Kasumi-1 (cell line): ENCODE measurements at places on chromosomes 16 and 17.

GRCh38 chr16:20049831-20050230, 23.9 kb downstream of the GPR139 start:
- no peak for DNase-seq

DNA sequence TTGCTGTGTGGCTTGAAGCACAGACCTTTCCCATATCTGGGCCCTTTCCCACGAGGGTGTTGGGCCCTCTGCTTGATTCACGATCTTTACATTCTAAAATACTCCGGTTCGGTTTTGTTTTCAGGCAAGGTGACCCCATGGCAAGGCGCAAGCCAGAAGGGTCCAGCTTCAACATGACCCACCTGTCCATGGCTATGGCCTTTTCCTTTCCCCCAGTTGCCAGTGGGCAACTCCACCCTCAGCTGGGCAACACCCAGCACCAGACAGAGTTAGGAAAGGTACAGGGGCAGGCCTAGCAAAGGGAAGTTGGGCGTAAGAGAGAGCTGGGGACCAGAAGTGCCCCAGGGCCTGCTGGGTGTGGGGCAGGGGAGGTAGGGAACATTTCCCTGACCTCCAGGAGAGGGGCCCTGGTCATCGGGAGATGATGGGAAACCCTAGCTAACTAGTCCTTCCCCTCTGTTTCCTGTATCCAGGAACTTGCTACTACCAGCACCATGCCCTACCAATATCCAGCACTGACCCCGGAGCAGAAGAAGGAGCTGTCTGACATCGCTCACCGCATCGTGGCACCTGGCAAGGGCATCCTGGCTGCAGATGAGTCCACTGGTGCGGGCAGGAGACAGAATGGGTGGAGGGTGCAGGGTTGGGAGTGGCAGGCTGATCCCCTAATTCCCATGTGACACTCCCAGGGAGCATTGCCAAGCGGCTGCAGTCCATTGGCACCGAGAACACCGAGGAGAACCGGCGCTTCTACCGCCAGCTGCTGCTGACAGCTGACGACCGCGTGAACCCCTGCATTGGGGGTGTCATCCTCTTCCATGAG, 1.4 kb downstream of the ALDOA start:
- DNase-seq: no peak

DNA sequence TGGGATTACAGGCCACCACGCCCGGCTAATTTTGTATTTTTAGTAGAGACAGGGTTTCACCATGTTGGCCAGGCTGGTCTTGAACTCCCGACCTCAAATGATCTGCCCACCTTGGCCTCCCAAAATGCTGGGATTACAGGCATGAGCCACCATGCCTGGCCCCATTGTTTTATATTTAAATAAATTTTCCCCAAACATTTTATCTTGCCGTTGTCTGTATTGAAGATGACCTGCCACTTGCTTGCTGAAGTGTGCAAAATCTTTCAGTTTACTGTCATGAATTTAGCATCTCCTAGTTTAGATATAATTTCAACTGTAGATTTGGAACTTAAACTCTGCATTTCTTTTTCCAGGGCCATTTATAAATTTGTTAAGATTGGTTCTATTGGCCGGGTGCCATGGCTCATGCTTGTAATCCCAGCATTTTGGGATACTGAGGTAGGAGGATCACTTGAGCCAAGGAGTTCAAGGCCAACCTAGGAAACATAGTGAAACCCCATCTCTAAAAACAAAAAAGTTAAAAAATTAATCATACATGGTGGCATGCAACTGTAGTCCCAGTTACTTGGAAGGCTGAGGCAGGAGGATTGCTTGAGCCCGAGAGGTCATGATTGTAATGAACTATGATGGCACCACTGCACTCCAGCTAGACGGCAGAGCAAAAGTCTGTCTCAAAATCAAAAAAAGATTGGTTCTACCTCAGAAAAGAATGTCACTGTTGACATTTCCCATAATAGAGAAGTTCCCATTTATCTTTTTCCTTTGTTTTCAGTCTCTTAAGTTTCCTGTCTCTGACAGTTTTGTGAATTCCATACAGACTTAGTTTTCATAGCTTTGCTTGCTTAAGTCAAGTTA, 84.4 kb downstream of the VMP1 start:
- no peak for DNase-seq

GRCh38 chr16:78289844-78290277, 190.4 kb downstream of the WWOX start:
- DNase-seq: no peak

DNA sequence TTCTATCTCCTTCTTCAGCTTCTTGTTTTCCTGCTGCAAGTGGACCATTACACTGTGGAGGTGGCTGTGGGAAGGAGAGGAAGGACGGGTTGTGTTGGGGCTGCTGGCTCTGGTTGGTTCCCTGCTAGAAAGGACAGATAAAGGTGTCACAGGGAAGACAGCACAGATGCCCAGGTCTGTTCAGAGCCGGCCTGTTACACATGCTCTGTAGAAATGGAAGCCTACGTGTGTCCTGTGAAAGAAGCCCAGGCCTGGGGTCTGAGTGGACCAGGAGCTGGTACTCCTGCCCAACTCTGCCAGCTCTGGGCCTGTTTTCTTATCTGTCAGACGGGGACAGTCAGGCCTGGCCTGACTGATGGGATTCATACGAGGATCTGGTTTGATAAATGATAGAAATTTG, 26.4 kb downstream of the DHX38 start:
- DNase-seq: no peak

- DNase-seq: no peak
These were observed 185.5 kb upstream of the SOX9 start for GRCh38 chr17:71935341-71935740.

DNA sequence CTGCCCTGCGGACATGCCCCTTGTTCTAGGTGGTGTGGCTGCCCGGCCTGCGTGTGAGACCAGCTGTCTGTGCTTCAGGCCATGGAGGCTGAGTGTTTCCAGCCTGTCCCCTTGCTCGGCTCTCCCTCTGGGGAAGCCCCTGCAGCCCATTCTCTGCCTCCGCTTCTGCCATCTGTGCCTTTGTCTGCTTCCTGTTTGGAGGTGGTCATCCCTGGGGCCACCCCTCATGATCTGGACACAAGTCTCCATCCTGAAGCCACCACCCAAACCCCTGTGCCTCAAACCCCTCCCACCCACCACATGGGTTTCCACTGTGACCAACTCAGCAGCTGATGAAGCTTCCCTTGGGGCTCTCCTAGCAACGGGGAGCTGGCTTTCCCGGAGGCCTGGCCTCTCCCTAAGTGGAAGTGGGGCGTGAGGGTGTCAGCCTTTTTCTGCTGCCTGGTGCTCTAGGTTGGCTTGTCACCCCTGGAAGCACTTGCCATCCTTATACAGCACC, 184.9 kb downstream of the SEC14L1 start:
- no peak for DNase-seq

DNA sequence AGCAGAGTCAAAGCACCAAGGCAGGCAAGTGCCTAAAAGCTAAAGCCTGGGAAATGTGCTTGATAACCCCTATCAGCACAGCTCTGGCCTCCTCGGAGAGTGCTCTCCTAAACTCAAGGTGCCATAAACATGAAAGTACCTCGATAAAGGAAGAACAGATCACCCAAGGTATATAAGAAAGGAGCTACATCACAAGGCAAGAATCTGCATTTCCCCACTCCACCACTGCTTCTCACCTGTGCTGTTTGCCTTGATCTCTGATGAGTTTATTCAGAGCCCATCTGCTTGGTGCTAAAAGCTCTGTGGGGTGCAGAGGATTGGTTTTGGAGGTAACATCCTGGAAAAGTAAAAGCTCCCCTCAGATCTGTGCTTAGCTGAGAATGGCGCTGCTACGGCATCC, 449.5 kb upstream of the CDH5 start:
- DNase-seq: no peak

GRCh38 chr16:85204242-85205010, 92.2 kb upstream of the CIBAR2 start:
- DNase-seq: no peak

GRCh38 chr16:212999-213398, 16.2 kb downstream of the LUC7L start:
- no peak for DNase-seq

GRCh38 chr16:79093554-79093967, 507.0 kb downstream of the MAF start:
- DNase-seq: peak; percentile 88

- no peak for DNase-seq
These were observed 28.3 kb upstream of the APPBP2 start for GRCh38 chr17:60554377-60554788.

GRCh38 chr17:19384723-19385391, 2.1 kb downstream of the MFAP4 start:
- peak; percentile 61 for DNase-seq

GRCh38 chr17:39810939-39811728, 53.0 kb downstream of the IKZF3 start:
- no peak for DNase-seq

DNA sequence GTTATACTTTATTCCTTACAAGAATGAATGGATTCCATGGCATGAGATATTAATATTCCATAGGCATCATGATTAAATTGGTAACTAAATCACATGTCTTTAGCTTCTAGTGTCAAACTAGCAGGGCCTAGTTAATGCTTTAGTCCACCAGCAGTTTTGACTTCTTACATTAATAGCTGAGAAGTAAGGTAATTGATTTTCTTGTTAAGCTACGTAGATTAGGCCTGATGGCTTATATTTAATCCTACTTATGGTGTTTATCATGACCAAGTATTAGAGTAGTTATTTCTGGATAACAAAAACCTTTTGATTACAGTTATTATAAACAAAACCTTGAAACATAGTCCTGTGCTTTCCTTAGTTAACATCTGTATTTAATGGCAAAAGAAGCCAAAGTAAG, 184.5 kb downstream of the TANC2 start:
- no peak for DNase-seq

DNA sequence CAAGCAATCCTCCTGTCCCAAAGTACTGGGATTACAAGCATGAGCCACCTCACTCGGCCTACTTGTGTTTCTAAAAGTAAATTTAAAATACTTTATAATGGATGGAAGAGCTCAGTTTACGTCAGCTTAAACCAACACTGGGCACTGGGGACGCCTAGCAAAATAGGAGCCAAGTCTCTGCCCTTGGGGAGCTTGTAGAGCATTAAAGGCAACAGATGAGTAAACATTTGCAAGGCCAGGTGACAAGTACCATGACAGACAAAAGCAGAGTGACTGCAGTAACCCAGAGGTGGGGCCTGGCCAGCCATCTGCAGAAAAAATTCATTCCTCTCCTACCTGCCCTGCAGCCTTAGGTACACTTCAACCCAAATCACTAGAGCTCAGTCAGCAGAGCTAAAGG, 12.1 kb upstream of the NLK start:
- DNase-seq: no peak

DNA sequence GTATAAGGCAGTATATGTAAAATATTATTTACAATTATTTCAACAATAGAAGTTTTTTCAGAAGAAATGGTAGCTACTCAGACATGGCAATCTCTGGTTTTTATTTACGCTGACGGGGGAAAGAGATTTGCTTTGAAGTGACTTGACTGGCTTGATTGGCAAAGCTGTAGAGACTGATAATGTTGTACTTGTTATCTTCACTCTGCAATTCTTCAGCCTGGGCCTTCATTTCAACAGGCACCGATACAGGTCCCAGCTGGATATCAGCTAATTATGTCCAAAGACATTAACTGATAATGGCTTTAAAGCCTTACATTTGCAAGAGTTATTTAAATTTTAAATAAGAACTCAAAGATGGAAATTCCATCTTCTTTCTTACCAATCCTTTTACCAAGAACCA, 151.4 kb upstream of the HS3ST3A1 start:
- DNase-seq: no peak

GRCh38 chr16:3949287-3949686, 68.8 kb upstream of the CREBBP start:
- DNase-seq: no peak

DNA sequence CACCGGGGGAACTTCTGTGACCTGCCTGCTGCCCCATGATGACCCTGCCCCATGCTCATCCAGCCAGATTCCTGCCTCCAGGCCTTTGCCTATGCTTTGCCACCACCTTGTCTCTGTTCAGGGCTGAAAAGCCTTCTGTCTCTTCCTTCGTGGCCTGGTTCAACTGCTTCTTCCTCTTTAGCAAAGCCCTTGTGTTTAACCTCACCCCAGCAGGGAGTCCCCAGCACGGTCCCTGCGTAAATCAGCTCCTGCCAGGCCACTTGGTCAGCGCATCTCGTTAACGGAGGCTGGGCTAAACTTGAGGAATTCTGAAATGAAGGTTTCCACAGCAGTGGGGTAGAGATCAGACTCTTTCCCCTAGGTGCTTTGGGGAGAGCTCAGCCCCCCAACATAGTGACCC, 16.1 kb upstream of the KCNJ12 start:
- DNase-seq: no peak

- no peak for DNase-seq
These were observed 133.4 kb downstream of the OR1D5 start for GRCh38 chr17:2929881-2930533.

GRCh38 chr17:64534187-64534586, 27.4 kb downstream of the CEP95 start:
- DNase-seq: peak; percentile 33

GRCh38 chr17:77779711-77780539, 178.6 kb upstream of the TNRC6C start:
- DNase-seq: no peak

- no peak for DNase-seq
These were observed 6.2 kb downstream of the KRTAP4-6 start for GRCh38 chr17:41133880-41134735.
